Hepatocyte (in vitro differentiated cells): ENCODE measurements at places on chromosomes 7 and 10.

DNA sequence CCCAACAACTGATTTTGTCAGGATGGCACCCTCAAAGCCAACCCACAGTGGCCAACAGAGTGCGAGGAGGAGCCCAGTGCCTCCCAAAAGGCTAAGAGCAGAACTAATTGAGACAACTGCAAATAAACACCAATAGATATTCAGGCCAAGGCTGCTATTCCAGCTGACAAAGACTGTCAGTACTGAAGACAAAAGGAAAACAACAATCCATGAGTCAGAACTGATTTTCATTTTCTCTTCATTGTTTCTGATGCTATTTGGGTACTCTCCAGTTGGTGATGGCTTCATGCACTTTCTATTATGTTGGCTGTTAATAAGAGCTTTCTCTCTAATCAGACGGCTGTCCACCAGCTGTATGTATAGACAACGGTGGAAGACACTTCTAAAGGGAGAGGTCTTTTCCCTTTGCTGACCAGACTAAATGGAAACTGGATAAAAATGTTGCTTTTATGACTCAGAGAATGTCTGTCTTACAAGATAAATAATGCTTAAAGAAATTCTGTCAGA lies 515.9 kb downstream of the PARD3 start:
- no peak for DNase-seq

DNA sequence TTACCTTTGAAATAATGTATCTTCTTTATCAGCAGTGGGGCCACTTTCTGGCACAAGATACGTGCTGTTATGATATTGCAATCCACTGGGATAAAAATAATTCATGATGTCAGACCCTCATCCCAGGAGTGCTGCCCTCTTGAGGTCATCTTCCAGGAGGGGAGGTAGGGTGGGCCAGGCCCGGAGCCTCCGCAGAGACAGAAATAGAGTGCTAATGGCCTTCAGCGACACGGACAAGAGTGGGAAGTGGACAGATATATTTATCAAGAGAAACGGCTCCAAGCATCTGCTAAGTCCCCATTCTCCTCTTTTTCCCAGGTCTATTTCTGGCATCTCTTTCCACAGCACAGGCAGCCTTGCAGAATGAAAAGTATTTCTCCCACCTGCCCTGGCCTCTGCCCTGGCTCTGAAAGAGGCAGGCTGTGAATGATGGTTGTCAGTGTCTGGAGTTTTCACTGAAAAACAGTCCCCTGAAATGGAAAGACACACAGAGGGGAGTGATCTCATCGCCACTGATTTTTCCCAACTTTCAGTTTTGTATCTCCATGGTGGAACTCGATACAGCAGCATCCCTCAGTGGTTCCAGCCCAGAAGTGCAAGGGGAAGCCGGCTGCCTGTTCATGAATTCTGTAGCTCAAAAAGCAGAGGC lies 251.7 kb upstream of the MYO3A start:
- peak; percentile 65 for DNase-seq

GRCh38 chr10:68665841-68666240 lies 55.2 kb upstream of the CCAR1 start:
- no peak for DNase-seq

- no peak for DNase-seq
These were observed 529.0 kb downstream of the TYW1 start for GRCh38 chr7:67525588-67525987.

- peak; percentile 50 for DNase-seq
These were observed 5.8 kb upstream of the GGCT start for GRCh38 chr7:30510124-30511075.

DNA sequence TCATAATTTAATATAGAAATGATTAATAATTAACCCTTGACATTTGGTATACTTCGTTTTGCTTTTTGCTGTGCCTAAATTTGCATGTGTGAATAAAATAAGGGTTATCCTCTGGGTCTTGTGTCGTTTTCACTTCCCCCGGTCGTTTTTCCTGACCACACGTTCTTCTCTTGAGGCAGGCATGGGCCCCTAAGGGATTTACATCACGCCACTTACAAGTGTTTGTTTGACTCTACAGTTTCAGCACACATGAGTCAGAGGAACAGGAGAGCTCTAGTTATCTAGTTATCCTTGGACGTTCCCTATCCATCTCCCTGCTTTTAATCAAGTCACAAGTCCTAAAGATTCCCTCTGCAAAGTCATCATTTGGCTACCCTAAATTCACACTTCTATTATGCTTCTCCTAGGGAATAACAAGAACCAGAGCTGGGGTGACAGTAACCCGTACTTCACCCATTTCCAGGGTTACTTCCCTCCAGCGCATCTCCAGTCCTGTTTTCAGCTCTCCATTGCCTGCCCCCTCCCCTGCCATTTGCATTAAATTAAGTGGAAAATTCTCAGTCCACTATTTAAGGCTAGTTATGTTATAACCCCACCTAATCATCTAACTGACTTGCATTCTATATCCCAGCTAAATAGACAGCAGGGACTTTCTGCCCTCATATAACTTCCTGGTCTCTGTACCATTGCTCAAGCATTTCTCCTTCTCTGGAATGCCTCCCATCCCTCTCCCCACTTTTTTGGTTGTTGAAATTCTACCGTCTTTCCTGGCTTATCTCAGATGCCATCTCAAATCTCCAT lies 206.9 kb downstream of the PTEN start:
- DNase-seq, result peak; percentile 44

DNA sequence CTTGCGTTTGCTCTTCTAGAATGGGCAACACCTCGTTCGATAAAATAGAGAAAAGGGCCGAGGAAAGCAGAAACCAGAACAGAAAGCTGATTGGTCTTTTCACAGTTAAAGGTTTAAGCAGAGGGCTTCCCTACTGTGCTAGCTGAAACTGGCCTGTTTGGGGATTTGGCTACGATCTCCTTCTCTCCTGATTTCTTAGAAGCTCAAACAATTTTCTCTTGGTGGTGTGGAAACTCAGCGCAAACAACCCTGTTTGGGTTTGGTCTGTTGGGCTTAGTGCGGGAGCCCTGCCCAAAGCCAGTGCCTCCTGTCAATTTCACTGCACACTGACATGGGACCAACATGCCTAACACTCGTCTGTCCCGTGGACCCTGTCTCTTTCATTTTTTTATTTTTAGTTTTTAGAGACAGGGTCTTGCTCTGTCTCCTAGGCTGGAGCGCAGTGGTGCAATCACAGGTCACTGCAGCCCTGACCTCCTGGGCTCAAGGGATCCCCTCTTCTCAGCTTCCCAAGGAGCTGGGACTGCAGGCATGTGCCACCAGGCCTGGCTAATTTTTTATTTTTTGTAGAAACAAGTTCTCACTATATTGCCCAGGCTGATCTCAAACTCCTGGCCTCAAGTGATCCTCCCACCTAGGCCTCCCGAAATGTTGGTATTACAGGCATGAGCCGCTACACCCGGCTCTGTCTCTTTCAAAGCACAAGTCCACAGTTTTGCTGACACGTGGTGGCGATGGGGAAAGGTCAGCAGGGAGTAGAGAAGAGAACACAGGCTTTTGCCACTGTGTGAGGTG lies 16.5 kb upstream of the BNIP3 start:
- DNase-seq, result no peak

GRCh38 chr10:3222068-3222467 lies 49.5 kb upstream of the PITRM1 start:
- DNase-seq, result no peak

- DNase-seq, result no peak
These were observed 29.6 kb downstream of the SLC16A12 start for GRCh38 chr10:89505640-89506275.

DNA sequence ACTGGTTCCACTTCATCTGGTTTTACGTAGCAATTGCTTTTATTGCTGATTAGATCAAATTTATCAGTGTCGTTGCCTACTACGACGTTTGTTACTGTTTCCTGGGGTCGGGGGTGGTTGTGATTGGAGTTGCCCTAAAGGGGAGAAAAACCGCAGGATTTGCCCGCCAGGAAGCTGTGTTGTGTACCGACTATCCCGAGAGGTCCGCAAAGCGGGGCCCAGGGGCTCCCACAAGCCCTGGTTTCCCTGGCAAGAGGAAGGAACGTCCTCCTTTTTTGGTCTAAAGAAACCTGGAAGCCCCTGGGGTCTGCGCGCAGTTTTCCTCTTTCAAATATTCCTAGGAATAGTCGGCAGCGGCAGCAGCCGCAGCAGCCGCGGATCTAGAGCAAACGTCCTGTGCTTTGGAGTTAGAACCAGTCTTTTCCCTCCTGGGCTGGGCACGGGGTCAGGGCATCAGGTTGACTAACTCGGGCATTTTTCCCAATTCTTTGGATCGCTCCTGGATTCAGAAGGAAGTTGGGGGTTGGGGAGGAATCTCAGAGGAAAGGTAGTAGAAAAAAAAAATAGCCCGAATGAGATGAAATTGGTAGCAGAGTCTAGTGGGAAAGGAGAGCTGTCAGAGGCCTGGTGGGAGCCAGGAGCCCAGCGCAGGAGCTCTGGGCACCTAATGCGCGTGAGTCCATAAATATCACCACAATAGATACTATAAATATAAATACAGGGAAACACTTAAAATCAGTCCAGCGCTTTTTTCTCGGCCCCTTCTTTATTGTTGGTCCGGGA lies 4.6 kb downstream of the VAX1 start:
- DNase-seq, result no peak

GRCh38 chr7:139431459-139431858 lies 52.0 kb downstream of the KLRG2 start:
- no peak for DNase-seq

GRCh38 chr7:34655384-34655783 lies 2.6 kb upstream of the NPSR1 start:
- no peak for DNase-seq

- peak; percentile 56 for DNase-seq
These were observed at the start of gene DPYSL4 for GRCh38 chr10:132186488-132187429. Gene DPYSL4 (plus strand): TSS chr10:132186948. CDS start chr10:132187064, 116 bp downstream.

DNA sequence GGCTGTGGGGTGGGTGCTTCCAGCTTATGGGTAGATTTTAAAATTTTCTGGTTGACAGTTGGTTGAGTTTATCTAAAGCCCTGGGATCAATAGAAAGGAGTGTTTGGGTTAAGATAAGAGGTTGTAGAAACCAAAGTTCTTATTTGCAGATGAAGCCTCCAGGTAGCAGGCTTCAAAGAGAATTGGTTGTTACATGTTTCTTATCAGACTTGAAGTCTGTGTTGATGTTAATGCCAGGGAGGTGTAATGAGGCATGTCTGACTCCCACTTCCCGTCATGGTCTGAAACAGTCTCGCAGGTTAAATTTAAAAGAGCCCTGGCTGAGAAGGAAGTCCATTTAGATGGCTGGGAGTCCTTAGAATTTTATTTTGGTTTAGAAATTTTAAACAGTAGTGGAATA lies 165.2 kb upstream of the TMEM72 start:
- DNase-seq, result peak; percentile 29
